ENCODE measurements at places on chromosomes 11 and 22.

- no peak for DNase-seq
Observed at GRCh38 chr22:23397008-23397612, 183.0 kb downstream of the IGLL1 start.

DNA sequence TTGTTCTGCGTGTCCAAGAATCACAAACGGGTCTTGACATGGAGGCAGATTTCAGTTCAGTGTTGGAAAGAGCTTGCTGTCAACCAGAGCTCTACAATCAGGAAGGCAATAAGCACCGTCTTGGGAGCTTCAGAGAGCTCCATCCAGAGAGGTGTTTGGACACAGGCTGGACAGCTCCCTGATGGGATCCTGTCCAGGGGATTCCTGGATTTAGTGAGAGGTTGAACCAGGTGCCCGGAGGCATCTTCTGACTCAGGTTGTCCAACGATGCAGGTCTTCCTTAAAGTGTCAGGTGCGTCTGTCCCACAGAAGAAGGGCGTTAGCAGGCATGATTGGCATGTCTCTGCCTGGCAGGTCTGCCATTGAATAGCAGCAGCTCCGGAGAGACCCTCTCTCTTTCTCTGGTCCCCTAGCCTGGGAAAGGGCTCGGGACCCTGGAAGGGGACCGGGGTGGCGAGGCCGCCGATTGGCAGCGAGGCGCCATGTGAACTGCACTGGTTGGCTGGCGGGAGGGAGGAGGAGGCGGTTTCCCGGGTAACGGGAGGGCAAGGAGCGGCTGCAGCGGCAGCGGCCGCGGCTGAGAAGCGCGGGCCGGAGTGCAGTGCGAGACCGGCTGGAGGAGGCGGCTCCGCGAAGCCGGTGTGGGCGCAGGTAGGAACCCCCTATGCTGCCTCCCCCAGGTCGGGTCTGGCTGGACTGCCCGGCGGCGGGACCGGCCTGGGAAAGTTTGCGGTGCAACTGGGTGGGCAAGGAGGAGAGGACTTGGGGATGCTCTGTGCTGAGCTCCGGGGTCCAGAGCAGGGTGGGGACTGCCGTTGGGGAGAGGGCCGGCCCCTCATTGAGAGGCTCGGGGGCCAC, 104.1 kb upstream of the E2F8 start:
- DNase-seq, result no peak

DNA sequence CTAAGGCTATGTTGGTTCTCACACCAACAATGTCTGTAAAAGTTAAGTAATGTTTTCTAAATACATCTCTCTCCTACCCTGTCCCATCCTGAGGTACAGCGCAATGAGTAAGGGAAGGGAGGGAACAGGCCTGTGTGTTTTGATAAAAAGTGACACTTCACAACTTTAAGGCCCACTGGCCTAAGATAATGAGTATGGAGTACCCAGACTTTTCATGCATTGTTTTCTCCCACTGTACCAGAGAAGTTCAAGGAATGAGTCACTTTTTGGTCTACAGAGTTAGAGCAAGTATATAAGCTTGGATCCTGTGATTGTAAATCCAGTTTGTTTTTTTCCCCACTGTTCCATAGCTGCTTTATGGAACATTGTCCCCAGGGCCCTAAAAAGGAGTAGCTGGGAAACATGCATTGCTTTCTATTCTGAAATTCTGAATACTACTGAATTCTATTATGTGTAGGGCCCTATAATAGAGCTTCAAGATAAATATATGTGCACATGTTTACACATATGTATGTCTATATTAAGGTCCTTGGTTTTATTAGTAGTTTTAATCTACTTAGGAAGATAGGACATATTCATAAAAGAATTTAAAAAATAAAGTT, 29.8 kb downstream of the KCNE3 start:
- DNase-seq, result no peak

GRCh38 chr11:60762851-60763691, 6.4 kb downstream of the MS4A15 start:
- no peak for DNase-seq

DNA sequence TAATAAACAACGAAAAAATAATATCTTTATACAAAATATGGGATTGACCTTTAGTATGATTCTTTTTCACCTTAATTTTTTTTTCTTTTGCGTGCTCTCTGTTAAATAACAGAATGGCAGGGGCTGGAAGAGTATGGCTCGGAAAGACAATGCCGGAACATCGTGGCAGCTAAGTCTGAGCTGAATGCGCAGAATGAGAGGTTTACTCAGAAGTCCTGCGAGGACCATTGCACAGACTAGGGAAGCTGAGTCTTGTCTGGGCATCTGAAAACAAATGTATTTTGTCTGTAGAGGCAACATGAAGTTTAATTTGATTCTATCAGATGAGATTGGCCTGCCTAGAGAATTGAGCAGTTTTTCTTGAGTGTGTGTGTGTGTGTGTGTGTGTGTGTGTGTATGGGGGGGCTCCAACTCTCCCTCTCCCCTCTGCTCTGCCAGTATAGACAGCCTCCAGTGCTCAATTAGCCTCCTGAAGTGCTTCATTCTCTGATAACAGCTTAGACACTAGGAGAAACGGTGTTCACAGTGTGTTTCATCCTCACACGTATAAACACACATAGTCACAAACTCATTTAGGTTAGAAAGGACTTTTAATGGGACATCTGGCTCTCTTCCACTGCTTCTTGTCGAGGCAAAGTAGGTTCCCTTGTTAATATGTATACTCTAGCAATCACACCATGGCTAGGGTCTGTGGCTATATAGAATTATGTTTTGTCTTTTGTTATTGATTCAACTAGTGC, 244.3 kb upstream of the SORL1-AS1 start:
- DNase-seq, result no peak

DNA sequence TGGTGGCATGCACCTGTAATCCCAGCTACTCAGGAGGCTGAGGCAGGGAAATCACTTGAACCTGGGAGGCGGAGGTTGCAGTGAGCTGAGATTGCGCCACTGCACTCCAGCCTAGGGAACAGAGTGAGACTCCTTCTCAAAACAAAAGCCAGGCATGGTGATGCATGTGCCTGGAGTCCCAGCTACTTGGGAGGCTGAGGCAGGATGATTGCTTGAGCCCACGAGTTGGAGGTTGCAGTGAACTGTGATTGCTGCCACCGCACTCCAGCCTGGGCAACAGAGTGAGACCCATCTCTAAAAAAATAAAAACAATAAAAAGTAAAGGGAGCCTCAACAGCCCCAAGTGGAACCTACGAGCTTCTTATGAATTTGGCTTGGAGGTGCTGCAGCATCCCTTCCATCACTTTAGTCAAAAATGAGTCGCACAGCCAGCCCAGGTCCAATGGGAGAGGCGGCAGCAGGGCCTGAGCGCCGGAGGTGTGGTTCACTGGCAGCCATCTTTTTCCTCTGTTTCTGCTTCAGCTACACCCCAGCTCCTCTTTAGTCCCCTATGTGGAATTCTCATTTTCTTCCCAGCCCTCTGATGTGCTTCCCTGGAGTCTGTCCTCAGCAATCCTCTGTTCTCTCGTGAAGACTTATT, 29.2 kb upstream of the GCAT start:
- DNase-seq, result no peak
